Stimulated activated naive B cell treated with anti-CD40 and anti-IgM and Interleukin-4, amounts not matched to agents 10 μg/mL and 1 μg/mL and 100 μg/mL, for 72 hours (primary cell): ENCODE measurements at places on chromosomes 12 and 14.

- DNase-seq, result no peak
- H3K27ac ChIP-seq, result no peak overlapping the region
- peaks cover 65% of the 10 kb centered on the region for H3K4me1 ChIP-seq
- H3K27me3 ChIP-seq, result no peaks in the 10 kb centered on the region
- H3K4me3 ChIP-seq, result no peak overlapping the region
These were observed 31.4 kb downstream of the CPM start for GRCh38 chr12:68901551-68901950.

- H3K4me3 ChIP-seq, result no peak overlapping the region
- no peak overlapping the region for H3K27ac ChIP-seq
- H3K27me3 ChIP-seq, result peaks cover 32% of the 10 kb centered on the region
- no peak for DNase-seq
- no peaks in the 10 kb centered on the region for H3K36me3 ChIP-seq
These were observed 41.0 kb upstream of the BEGAIN start for GRCh38 chr14:100628225-100628624.

DNA sequence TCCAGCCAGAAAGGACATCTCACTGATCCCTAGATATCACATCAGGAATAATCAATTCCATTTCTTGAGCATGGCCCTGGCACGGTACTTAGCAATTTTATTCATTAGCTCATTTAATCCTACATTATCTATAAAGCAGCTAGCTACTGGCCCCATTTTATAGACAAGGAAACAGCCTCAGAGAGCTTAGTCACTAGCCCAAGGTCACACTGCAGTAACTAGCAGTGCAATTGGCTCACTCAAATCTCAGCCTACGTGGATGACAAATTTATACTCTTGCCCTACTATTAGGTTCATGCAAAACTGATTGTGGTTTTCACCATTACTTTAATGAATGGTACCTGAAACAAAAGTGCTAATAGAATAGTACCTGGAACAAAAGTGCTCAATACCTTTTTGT is 41.7 kb downstream of the NUAK1 start:
- no peaks in the 10 kb centered on the region for H3K36me3 ChIP-seq
- no peak overlapping the region for H3K27ac ChIP-seq
- no peak for DNase-seq

DNA sequence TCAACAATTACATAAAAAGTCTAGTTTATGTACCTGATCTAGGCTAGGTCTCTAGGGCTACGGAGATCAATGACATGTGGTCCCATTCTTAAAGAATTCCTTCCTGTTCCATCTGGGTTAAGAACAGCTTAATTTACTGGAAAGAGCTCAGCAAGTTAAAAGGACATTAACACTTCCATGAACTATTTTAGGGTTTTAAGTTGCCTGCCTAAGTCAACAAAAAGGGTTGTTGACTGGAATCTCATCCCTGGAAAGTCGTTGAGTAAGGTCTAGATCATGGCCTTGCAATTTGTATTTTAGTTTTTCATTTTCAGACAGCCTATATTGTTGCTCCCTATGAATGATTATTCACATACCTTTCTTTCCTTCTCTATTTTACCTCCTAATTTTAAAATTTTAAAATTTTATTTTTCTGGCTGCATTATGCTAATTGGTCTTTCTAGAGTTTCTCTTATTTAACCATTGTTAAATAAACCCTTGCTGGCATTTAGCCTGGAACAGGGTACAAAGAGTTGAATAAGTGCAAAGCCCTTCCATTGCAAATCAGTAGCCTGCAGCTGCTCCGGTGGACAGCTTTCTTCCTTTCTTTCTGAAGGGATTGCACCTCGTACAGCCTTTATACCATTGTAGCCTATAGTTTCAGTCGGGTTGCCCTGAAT is 66.3 kb downstream of the VRK1 start:
- H3K4me3 ChIP-seq, result no peak overlapping the region
- no peak for DNase-seq
- H3K27me3 ChIP-seq, result no peaks in the 10 kb centered on the region
- H3K27ac ChIP-seq, result no peak overlapping the region

- peaks cover 28% of the 10 kb centered on the region for H3K36me3 ChIP-seq
- no peak for DNase-seq
- H3K4me3 ChIP-seq, result no peak overlapping the region
These were observed 133.5 kb downstream of the KTN1 start for GRCh38 chr14:55713486-55713885.

GRCh38 chr12:98791406-98791805 is 146.3 kb downstream of the APAF1 start:
- H3K36me3 ChIP-seq, result no peaks in the 10 kb centered on the region
- no peak overlapping the region for H3K4me3 ChIP-seq
- no peak for DNase-seq
- no peak overlapping the region for H3K27ac ChIP-seq
- no peaks in the 10 kb centered on the region for H3K4me1 ChIP-seq
